Inflammatory macrophage treated with lipopolysaccharide for 4 hours (primary cell): ENCODE measurements at places on chromosomes 4 and X.

DNA sequence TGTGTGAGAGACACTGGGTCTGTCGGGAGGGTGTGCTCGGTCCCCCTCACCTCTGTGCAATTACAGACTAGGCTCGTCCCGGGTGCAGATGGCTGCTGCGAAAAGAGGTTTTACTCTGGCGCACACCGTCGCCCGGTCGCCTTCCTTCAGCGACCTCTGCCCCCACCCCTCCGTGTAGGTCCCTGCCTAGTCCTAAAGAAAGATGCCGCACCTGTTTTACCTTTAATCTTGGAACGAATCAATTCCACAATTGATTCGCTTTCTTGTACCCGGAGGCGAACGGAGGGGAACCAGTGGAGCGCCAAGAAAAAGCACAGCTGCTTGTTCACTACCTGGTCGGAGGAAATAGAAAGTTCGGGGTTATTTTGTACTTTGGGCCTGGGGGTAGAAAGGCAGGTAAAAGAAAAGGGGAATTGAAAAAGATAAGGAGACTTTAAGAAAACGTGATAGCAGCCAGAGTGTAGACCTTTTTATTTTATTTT, 1.2 kb downstream of the NPNT start:
- DNase-seq, result no peak

- peak; percentile 52 for DNase-seq
Measured at GRCh38 chrX:119870626-119871131, 854 bp downstream of the RNF113A start.

- DNase-seq, result peak; percentile 19
Measured at GRCh38 chr4:139951021-139951420, 203.0 kb downstream of the MAML3 start.

GRCh38 chr4:54581807-54582206, 76.0 kb upstream of the KIT start:
- DNase-seq, result no peak

DNA sequence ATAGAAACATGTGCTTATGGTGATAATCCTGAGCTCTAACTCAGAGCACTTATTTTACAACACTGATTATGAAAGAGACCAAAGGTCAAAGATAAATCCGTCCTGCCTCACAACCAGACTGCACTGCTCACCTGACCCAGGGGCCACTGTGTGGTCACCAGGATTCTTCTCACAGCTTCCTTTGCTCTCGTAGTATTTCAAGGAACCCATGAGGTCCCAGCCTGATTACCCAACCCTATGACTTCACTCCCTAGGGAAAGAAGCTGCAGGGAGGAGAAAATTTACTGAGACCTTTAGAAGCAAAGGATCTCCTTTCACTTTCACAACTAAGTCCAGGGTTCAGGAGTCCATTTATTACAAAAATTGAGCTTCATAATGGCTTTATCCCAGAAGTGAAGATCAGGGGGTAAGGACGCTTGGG, 9.6 kb downstream of the SLC25A5 start:
- peak; percentile 81 for DNase-seq

DNA sequence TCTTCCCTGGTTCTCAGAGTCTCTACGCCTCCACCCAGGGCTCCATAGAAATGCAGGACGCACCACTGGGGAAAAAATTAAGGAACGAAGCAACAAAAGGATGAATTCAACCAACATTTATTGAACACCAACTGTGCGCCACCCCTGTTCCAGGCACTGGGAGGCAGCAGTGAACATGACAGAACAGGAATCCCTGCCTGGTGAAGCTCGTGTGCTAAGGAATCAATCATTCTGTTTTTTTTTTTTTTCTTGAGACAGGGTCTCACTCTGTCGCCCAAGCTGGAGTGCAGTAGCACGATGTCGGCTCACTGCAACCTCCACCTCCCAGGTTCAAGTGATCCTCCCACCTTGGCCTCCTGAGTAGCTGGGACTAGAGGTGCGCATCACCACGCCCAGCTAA, 1.9 kb upstream of the FTSJ1 start:
- DNase-seq, result peak; percentile 21

DNA sequence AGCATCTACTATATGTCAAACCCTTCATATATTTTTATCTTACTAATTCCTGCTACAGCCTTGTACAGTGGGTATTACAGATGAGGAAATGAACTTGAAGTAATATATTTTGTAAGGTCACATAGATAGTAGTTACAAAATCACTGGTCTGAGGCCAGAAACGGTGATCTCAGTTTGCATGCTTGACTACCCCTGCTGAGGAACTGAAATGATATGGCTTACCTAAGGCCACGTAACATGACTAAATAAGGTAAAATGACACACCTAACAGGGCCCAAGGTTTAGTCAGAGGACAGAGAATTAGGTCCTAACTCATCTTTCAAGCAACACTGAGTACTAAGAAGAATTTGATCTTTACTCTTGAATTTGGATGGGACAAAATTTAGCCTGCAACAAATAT, 1.5 kb upstream of the COMMD8 start:
- no peak for DNase-seq

DNA sequence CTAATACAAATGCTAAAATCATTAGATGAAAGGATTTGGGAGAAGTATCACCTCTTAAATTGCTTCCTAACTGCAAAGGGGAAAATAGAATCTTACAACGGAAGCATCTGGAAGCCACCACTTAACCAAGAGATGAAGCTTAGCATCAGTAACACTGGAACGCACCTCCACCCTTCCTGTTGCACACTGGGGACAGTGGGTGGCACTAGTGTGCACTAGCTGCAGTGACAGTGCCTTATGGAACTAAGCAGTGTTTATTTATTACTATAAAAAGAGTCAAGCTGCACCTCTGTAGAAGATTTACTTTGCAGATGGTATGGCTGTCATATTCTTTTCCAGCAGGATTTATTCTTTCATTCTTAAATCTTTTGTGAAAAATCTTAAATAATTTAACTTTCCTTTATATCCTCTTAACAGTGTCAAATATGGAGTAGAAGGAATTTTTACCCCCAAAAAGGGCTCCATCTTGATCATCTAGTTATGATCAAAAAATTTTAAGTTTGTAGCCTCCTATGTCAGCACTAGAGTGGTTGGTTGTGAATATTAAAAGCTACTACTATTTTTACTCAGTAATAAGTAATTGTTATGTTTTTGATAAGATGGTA, 76.7 kb downstream of the SCD5 start:
- peak; percentile 14 for DNase-seq

DNA sequence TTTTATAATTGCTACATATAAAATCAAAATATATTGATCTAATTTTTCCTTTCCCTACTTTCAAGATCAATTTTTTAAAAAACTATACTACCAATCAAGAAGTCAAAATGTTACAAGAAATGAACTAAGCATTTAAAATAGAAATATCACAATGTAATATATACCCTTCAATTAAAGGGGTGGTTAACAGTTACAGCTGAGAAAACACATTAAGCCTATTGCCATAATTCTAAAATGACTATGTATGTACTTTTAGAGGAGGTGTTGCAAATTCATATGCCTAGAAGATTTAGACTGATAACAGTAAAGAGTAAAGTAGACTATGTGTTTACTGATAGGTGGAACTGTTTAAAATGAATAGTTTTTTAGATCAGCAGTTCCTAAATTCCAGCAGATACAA, 3.7 kb downstream of the NUP54 start:
- DNase-seq, result no peak

DNA sequence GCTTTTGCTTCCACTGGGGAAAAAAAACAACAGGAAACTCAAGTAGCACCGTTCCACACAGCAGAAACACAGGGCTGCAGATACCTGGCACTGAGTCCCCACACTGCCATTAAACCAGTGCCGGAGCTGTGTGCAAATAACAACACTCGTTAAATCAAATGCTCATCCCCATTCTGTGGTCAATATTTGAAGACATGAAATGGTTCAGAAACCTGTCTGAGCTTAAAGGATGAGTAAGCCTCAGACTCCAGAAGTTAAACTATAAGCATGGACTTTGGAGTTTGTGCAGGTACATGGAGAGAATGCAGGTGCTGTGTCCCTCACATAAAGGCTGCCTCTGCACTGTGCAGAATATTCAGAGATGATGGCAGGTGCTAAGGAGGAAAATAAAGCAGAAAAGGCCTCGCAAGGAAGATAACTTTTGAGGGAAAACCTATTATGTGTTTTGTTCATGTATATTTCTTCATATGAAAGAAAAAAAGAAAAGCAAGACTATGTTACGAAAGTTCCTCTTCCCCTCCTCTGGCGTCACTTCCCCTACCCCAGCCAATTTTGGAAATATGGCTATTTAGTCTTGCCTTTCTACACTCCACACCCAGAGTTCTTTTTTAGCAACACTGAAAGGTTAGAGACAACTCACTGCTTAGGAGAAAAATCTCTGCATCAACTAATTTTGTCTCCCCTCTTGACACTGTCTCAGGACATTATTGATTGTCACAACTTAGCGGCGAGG, 4.6 kb downstream of the MPP1 start:
- peak; percentile 77 for DNase-seq

- peak; percentile 66 for DNase-seq
Measured at GRCh38 chr4:75939890-75940691, 722 bp downstream of the NAAA start.

GRCh38 chr4:154344686-154345085, 146.9 kb downstream of the DCHS2 start:
- no peak for DNase-seq

- no peak for DNase-seq
Measured at GRCh38 chr4:138438608-138439007, 196.5 kb upstream of the SLC7A11 start.

DNA sequence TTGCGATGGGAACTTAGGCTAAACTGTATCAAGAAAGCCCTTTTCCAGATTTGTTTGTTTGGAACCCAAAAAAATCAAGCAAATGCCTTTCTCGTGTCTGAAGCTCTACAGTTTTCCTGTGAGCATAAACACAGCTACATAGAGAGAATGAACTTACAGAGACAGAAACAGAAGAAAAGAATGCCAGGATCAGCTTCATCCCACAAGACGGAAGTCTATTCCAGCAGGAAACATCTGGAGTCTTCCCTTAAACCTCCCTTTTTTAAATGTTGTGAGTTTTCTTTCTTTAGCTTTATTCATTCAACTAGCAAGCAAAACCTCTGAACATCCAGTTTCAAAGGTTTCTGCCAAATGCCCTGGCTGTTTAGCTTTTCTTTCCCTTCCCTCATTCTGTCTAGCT, 32.6 kb upstream of the ZFP42 start:
- DNase-seq, result no peak

DNA sequence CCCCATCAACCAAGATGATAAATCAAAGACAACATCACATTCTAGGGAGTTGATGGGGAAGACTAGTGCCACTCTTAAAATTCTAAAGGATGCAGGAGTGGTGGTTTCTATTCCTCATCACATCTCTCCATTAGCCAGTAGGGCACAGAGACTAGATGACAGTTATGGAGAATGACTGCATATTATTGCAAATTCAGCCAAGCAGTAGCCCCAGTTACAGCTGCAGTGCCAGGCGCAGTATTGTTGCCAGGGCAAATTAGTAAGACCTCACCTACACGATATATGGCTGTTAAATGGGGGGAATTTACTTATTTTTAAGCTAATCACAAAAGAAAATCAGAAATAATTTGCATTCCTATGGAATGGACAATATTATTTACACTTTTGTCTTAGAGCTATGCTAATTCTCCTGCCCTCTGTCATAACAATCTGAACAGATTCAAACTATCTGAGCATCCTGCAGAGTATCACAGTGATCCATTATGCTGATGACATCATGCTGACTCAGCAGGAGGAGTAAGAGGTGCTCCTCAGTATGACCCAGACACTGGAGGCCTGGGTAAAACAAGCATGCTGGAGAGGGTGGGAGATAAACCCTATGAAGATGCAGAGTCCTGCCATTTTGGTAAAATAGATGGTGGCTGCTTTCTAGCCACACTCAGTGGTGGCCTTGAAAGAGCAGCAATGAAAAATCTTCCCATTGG, 24.7 kb downstream of the ETNPPL start:
- no peak for DNase-seq

- DNase-seq, result no peak
Measured at GRCh38 chr4:182578402-182578801, 335.2 kb downstream of the TENM3 start.

DNA sequence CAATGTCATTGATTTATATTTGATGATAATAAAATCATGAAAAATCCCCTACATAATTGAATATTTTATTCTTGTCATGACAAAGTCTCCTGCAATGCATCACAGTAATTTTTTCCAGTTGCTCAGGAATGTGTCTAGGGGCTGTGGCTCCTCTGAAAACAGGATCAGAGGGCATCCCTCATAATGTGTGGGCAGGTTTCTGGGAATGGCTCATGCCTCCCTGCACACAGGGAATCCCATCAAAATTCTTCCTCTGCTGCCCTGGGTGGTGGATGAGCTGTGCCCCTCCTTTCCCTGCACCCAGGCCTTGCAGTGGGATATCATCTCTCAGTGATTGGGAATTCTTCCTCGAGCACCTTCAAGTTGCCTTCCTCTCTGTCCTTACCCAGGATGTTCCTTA, 20.4 kb upstream of the PUDP start:
- DNase-seq, result no peak

DNA sequence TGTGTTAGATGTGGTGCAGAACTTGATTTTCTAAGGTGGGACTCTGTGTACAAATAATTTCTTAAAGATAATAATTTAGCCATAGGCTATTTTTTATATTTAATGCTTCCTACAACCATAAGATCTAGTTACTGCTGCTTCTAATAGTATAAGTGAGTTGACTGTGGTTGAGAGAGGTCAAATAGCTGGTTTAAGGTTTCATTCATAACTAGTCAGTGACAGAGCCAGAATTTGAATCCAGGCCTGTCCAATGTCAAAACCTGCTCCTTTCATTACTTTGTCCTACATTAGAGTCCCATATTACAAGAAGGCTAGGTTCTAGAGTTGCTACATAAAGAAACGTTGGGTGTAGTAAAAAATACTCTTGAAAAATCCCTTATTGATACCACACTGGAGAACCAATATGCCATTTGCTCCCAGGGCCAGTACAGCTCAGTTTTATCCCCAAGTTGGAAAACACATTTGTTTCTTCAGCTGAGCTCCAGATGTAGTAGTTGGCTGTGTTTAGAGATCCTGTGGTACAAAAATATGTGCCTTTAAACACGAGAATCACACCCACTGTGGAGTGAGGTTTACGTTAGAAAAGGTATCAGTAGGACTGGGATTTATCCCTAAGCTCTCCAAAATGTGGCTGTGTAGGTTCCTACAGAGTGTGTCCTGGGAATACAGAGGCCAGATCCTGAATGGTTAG, 84.3 kb downstream of the REPS2 start:
- DNase-seq, result no peak

DNA sequence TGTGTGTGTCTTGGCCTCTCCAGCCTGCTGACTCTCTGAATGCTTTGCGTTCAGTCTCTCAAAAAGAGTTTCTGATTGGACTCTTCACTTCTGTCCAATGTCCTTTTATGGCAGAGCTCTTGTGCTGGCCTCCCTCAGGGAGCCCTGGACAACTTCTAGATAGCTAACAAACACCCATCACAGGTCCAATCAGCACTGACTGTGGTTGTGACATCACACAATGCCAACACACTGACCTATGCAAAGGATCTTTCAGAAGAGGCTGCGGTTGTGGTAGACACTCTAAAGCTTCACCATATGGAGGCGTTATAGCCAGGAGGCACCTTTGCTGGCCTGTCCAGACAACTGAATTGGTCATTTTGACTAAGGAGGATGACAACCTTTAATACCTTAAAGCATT, 53.8 kb upstream of the LSM6 start:
- DNase-seq, result no peak
